Dermis lymphatic vessel endothelial cell (primary cell): ENCODE measurements at places on chromosomes 16 and 17. TPM values are rescaled to one million over a fixed set of nuclear protein-coding genes. Genes with fewer than 3 reads are reported as not detected.

Gene CDH5
- total RNA-seq: 325 and 335 TPM in 2 replicates

Gene CPHXL2
- not detected in 2 replicates for total RNA-seq

Gene FN3K
- total RNA-seq: 3.8 and 4.2 TPM in 2 replicates

Gene RASD1
- total RNA-seq: 2.7 and 3.6 TPM in 2 replicates

Gene SERPINF2
- total RNA-seq: 0.09 TPM in 1 of 2 replicates, not detected in the other

Gene LPO
- total RNA-seq: under 0.01 TPM in 1 of 2 replicates, not detected in the other

Gene ANKFN1
- not detected in 2 replicates for total RNA-seq

Gene SLC5A2
- total RNA-seq: 0.11 TPM in 1 of 2 replicates, not detected in the other

Gene PLA2G10
- total RNA-seq: not detected in 2 replicates

Gene GAS7
- 6.5 and 9.5 TPM in 2 replicates for total RNA-seq

Gene CACNG1
- not detected in 2 replicates for total RNA-seq

Gene ADAM11
- total RNA-seq: under 0.01 TPM in 1 of 2 replicates, not detected in the other

Gene TPSD1
- total RNA-seq: not detected in 2 replicates

Gene GAS2L2
- not detected in 2 replicates for total RNA-seq

Gene ICAM2
- total RNA-seq: 99.0 and 162 TPM in 2 replicates

Gene DHRS7C
- not detected in 2 replicates for total RNA-seq

Gene MAP2K6
- 4.8 and 8.9 TPM in 2 replicates for total RNA-seq

Gene PERCC1
- total RNA-seq: not detected in 2 replicates
